ENCODE measurements at places on chromosomes 16 and 17. TPM values are rescaled to one million over a fixed set of nuclear protein-coding genes. Genes with fewer than 3 reads are reported as not detected.

Gene CDH3
- 2.1 TPM for total RNA-seq

Gene EVPLL
- not detected for total RNA-seq

Gene NOTUM
- 0.41 TPM for total RNA-seq

DNA sequence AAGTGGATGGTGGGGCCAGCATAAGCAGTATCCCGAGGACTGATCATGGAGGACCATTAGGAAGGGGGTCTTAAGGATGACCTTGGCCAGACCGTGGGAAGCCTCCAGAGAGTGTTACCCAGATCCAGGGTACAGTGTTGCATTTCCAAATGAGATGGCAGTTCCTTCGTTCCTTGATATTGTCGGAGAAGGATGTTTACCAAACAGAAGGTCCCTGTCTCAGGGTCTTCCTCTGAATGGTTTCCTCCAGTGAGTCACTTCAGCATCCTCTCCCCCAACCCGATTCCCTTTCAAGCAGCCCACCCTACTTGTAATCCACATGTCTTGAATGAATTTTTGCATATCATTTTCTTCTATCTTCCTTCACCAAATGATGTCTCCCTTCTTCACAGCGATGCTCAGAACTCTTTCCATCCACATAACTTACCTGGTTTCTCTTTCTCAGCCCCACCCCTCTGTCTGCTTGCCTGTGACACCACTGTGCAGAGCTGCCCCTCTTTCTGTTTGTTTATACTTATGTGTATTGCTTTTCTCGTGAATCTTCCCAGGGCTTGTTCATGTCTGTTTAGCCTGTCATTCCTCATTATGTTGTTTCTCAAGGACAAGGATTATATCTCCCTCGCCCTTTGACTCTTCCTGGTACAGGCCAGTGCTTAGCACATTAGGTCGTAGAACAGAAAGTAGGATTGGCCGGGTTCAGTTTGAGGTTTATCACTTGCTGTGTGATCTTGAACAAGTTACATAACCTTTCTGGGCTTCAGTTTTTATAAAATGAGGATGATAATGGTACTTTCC, 5.7 kb downstream of the GOSR2 start:
- DNase-seq = no peak
- no peaks in the 10 kb centered on the region for H3K27me3 ChIP-seq
- no peak overlapping the region for H3K4me3 ChIP-seq
- peak overlapping the region; percentile 31 for H3K27ac ChIP-seq

DNA sequence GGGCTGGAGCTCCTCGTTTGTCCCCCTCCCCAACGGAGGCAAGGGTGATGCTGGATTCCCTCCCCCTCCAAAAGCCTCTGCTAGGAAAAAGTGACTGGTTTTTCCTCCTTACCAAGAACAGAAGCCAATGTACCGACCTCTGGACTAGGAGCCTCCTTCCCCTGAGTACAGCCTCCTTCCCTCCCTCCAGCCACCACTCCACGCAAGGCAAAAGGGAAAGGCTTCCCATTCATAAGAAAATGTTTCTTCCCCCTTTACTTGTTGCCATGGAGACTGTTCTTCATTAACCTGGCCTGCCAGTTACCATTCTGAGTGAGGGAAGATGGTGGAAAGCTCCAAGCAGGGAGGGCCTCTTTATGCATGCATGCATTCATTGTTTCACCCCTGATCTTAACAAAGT, 4.3 kb upstream of the PIMREG start:
- H3K36me3 ChIP-seq = no peaks in the 10 kb centered on the region
- H3K4me3 ChIP-seq = no peak overlapping the region
- no peak overlapping the region for H3K27ac ChIP-seq
